ENCODE measurements at places on chromosomes 16 and 17.
A peak's percentile ranks its signal among the peaks of the same experiment; 100 is the strongest.

GRCh38 chr17:19332371-19333131 is 30.0 kb downstream of the B9D1 start:
- no peak for DNase-seq

DNA sequence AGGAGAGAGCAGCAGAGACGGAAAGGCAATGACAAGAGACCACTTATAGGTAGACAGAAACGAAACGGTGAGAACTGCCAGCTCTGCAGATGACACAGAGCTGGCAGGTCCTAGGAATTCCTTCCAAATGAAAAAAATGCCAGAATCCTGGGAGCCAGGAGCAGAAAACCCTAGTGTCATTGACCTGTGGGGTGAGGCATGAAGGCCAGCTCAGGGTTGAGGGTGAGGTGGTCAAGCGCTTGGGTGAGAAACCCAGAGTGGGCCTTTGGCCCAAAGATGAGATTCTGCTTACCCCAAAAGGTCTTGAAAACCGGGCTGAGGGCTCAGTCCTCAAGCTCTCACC is 9.2 kb downstream of the HIC1 start:
- no peak for DNase-seq

DNA sequence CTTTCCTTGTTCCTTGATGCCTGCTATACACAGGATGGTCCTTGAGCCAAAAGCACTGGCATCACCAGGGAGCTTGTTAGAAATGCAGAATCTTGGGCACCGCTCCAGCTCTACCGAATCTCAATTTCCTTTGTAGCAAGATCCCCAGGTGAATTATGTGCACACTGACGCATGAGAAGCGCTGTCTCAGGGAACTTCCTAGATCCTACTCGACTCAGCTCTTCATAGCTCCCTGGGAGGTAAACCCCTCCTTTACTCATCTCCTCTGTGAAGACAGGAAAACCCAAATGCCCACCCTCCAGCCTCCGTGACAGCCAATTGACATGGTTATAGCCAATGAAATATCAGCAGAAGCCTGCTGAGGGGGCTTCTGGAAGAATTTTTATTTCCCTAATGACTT is 4.1 kb downstream of the USP31 start:
- no peak for DNase-seq

DNA sequence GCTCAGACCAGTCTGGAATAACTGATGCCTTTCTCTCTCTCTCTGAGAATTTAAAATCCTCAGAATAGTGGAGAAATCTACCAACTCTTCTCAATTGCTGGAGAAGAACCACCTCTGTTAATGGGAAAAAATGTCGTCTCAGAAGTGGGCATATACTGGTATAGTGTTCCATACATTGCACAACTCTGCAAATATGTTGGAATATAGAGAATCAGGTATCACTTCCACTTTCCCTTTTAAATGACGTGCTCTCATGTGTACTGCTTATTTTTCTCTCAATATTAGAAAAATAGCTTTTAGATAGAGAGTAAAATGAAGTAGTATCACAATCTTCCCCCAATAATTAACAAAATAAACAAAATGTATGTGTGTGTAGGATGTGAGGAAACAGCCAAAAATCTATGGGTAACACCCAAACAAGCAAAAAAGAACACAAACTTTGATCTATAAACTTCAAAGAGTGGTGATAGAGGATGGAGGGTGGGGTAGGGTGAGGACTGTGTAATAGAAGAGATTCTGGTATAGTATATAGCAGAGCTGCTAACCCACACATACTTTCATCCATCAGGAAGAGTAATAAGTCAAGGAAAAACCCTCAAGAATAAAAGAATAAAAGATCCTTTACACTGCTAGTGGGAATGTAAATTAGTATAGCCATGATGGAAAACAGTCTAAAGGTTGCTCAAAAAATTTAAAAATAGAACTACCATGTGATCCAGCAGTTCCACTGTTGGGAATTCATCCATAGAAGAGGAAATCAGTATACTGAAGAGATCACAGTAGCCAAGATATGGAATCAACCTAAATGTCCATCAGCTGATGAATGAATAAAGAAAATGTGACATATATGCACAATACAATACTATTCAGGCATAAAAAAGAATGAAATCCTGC is 46.9 kb downstream of the NFATC3 start:
- no peak for DNase-seq

DNA sequence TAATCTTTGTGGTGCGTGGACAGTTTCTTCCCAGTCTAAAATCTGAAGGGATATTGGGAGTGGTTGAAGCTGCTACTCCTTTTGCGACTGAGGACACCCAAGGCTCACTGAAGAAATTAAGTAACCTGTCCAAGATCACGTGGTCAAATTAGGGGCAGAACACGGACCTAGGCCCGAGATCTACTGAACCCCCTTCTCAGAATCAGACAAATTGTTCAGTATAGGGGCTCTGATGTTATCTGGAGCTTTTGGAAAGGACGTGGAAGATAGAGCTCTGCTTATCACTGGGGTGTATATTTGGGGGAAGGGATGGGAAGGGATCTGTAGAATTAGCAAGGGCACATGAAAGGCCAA is 857 bp downstream of the TANGO6 start:
- no peak for DNase-seq

- DNase-seq: no peak
Observed at GRCh38 chr16:49745311-49745747, 110.6 kb downstream of the ZNF423 start.

DNA sequence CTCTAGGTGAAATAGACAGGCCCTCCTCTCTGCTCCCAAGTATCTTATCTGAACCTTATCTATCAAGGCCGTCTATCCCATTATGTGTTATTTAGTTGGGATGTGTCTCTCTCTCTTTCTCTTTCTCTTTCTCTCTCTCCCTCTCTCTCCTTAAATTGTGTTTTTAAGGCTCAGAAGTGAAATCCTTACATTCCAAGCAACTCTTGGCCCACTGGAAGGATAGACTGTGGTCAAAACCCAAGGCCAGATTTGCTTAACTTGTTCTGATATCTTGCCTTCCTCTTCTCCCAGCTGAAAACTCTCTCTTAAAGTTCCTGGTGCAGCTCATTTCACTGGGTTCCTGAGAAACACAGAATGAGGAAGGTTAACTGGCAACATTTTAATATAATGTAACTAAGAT is 14.7 kb downstream of the CDRT4 start:
- DNase-seq: no peak

GRCh38 chr17:10613775-10614513 is 43.2 kb downstream of the MYH3 start:
- DNase-seq: no peak

GRCh38 chr17:83131401-83132011 is 52.1 kb downstream of the METRNL start:
- DNase-seq: no peak

DNA sequence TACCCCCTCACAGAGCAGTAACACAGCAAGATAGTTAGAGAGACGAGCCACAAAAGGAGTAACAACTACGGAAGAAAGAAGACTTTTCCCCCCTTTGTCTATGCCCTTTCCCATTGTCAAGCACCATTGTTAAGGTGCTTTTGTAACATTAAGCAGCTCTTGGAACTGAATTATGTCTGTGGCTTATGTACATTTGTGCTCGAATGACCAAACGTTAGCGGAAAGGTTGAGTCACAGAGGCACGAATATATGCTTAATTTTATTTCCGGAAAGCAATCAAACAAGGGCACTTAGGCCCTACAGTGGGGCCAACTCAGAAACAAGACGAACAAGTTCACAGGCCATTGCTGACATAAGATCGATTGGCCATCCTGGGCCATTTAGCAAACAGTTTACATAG is 109.5 kb downstream of the ANKFN1 start:
- no peak for DNase-seq

DNA sequence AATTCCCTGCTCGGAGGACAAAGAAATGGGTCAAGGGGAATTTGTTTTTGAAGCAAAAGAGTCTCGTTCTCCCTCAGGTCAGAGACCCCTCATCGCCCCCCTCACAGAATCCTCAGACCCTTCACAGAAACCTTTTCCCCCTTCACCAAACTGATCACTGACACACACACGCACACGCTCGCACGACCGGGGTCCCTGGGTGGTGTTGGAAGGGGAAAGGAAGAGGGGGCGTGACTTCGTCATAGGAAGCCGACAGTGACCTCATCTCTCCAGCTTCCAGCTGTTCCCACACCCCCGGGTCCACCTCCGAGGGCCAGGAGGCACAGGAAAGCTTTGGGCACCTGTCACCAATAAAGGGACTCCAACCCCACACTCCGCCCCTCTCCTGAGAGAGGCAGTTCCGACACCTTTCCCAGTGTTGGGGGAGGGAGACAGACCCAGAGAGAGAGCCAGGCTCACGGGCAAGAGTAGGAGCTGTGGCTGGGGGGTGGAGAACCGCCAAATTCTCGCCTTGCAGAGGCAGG is 1.2 kb downstream of the ASGR1 start:
- DNase-seq: no peak

GRCh38 chr17:59400858-59401257 is 69.4 kb downstream of the YPEL2 start:
- DNase-seq: no peak

DNA sequence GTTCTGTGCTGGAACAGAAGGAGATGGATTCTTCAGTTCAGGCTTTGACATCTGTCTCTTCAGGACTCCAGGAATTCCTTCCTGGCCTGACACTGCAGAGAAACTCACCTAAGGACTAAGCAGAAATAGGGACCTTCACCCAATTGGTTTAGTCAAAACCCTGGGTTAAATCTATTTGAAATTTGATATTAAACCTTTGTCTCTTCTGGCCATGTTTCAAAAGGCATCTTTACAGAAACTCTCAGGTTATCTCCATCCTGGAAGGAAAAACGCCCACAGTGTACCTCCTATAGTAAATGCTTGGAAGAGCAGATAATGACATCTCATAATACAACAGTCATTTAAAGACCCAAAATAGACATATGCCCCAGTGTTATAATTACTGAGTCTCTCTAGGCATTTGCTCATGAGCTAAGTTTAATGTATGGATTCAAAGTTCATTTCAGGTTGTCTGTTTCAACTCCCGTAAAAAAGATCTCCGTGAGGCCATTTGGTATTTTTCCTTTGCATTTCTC is 5.6 kb upstream of the HOXB4 start:
- DNase-seq: no peak

DNA sequence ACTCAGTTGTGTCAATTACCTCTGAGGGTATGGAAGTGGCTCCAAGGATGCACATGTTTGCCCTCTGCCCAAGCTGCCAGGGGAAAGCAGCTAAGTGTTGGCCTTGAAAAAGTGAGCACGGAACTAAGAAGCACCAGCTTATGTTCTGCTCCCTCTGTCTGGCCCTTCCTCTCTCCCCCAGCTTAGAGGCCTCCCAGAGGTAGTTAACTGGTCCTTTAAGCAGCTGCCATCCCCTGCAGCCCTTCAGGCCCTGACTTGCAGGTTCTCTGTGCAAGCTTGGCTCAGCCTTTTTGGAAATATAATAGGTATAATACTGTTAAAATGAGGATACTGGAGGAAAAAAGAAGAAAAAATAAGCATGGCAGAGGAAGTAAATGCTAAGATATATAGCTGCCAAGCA is 7.0 kb upstream of the UBE2Z start:
- DNase-seq: no peak

- DNase-seq: no peak
Observed at GRCh38 chr17:80964859-80965580, 26.6 kb upstream of the CHMP6 start.

- no peak for DNase-seq
Observed at GRCh38 chr17:29620271-29620670, 2.4 kb downstream of the CORO6 start.

- DNase-seq: peak; percentile 12
Observed at GRCh38 chr17:8326511-8327302, 12.9 kb upstream of the ODF4 start.

GRCh38 chr17:8602679-8603078 is 27.8 kb downstream of the MYH10 start:
- no peak for DNase-seq

DNA sequence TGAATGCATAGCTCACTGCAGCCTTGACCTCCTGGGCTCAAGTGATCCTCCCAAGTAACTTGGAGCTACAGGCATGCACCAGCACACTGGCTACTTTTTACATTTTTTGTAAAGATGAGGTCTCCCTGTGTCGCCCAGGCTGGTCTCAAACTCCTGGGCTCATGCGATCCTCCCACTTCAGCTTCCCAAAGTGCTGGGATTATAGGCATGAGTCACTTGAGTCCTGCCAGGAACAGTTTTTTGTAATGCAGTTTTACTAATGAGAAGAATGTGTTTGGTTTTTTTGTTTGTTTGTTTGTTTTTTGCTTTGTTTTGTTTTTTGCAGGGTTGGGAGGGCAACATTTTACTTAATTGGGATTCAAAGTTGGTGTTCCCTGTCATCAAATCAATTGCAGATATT is 22.2 kb downstream of the SOST start:
- DNase-seq: no peak

GRCh38 chr16:48318630-48319029 is 66.6 kb downstream of the SIAH1 start:
- DNase-seq: peak; percentile 5

- DNase-seq: no peak
Observed at GRCh38 chr16:4852221-4852872, 5.1 kb downstream of the UBN1 start.

- DNase-seq: no peak
Observed at GRCh38 chr17:78585006-78585630, 7.9 kb upstream of the DNAH17 start.

- DNase-seq: no peak
Observed at GRCh38 chr17:80101946-80102663, 724 bp downstream of the GAA start.

Data from naive B cell (primary cell).